Left lung (tissue), 14 donors: ENCODE measurements at places on chromosomes 6 and 20. TPM values are rescaled to one million over a fixed set of nuclear protein-coding genes. Genes with fewer than 3 reads are reported as not detected.

DNA sequence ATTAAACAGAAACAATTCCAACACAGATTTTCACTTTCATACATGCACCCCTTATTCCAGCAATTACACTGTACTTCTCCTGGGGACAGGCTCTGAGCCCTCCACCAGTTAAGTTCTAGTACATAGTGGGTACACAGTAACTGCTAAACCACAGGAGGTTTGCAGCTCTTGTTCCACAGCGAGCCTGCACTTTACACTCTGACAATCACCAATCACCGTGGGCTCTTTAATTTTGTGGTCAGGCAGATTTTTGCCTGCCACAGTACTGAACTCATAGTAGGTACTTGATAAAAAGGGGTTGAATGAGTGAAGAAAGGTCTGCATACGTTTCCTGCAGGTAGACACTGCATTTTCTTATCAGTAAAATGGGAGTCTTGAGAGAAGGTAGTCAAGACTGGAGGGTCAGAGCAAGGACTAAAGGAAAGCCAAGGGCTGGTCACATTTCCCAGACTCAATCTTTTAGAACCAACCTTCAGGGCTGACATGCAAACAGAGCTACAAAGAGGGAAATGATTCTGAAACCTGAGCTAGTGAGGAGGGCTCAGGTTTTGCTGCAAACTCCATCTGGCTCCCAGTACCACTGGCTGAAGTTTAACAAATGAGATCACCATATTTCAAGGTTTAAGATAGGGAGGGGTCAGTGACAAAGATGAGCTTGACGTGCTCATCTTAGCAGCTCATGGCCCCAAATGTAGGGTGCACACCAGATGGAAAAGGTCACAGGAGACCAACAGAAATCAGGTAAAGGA is 404.6 kb downstream of the BTBD9 start:
- no peak for DNase-seq

- no peak for DNase-seq
Observed at GRCh38 chr20:62263396-62263795, 25.1 kb downstream of the OSBPL2 start.

DNA sequence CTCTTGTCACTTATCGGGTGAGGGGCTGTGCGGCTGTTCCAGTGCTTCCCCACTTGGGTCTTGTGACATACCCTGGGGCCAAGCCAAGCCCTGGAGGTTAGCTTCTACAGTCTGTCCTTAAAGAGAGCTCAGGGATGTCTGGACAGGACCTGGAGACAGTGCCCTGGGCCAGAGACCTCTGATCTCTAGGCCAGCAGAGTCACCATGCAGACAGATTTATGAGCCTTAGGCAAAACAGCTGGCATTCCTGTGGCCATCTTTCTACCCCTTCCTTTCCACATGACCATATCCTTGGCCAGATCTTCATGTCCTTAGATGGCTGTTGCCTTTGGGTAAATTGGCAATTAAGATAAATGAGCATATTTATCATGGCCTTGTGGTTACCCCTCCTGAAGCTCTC is 678.6 kb downstream of the MAFB start:
- no peak for DNase-seq

- DNase-seq, result peak; percentile 97
Observed at GRCh38 chr6:39166189-39166911, 51.4 kb upstream of the SAYSD1 start.

DNA sequence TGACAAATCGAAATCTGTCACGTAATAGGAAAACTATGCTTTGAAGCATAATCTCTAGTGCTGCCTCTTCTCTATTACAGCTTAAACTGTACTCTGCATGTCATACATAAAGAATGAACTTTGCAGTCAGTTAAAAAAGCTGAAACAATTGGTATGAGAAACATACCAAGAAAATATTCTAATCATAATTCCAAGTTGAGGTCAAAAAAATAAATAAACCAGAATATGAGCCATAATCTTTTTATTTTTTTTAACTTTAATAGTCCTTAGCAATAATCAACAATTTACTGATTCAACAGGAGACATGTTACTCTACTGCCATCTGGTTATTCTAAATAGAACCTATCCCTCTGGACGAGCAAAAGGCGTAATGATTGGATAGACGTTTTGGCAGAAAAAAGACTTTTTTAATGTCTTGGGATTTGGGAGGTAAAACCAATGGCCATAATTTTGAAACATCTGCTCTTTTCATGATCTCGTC is 224.4 kb upstream of the FLRT3 start:
- DNase-seq, result no peak

Gene FOXA2
- 26.5 TPM for polyA plus RNA-seq

GRCh38 chr6:135479601-135480000 is 17.9 kb downstream of the AHI1 start:
- no peak for DNase-seq

GRCh38 chr6:40472353-40472752 is 114.8 kb downstream of the LRFN2 start:
- no peak for DNase-seq

Gene XKR7
- 0.13 TPM for polyA plus RNA-seq

Gene COX4I2
- polyA plus RNA-seq, result 21.5 TPM

GRCh38 chr6:13188306-13188705 is 140.0 kb downstream of the TBC1D7 start:
- DNase-seq, result no peak

GRCh38 chr6:169253337-169254238 is at the start of gene THBS2:
Gene THBS2, minus strand, starts transcription at chr6:169253846. Its CDS starts 3,062 bp downstream, at chr6:169250784.
- DNase-seq, result peak; percentile 70

Gene BPIFA1
- polyA plus RNA-seq, result not detected

GRCh38 chr20:38608188-38608587 is 6.6 kb downstream of the ARHGAP40 start:
- no peak for DNase-seq

Gene NKX2-2
- polyA plus RNA-seq, result 0.15 TPM

GRCh38 chr20:62702895-62703852 is 5.5 kb upstream of the NTSR1 start:
- DNase-seq, result no peak

DNA sequence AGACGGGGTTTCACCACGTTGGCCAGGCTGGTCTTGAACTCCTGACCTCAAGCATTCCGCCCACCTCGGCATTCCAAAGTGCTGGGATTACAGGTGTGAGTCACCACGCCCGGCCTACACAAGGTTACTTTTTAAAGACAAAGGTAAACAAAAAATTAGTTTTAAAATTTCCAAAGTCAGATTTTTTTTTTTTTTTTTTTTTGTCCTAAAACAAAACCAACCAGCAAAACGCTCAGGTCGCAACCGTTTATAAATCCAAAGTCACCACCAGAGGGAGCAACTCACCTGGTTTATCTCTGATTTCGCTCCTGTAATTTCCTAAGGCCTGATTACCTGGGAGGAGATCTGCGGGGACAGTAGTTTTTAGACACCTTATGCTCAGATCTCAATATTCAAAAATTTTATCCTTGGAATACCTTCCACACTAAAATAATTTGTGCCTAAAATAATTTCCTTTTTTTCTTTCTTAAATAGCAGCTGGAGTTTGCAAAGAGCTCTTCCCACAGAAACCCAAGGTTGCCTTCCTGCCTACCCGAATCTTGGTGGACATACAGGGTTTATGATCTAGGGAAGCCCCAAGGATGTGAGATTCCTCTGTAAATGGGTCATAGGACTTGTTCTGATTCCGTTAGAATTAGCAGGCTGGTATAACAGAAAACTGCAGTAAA is 19.8 kb upstream of the TREM1 start:
- no peak for DNase-seq
